GM20000 (cell line): ENCODE measurements at places on chromosomes 2 and 18.

DNA sequence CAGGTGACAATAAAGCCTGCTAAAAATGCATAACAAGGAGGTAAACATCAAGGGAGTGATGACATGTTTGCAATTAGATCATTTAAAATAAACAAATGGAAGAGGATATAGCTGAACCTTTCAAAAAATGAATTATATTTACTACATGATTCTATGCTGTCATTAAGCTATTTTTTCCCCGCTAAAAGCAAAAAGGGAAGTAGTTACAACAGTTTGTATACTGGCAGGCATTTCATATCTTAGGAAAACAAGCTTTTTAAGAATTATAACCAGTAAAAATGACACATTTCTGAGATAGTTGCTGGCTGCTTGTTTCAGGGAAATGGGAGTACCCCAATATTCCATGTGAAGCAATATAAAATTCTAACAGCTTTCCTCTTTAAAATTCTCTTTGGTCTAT lies 89.1 kb upstream of the ITGB6 start:
- no peak for DNase-seq

DNA sequence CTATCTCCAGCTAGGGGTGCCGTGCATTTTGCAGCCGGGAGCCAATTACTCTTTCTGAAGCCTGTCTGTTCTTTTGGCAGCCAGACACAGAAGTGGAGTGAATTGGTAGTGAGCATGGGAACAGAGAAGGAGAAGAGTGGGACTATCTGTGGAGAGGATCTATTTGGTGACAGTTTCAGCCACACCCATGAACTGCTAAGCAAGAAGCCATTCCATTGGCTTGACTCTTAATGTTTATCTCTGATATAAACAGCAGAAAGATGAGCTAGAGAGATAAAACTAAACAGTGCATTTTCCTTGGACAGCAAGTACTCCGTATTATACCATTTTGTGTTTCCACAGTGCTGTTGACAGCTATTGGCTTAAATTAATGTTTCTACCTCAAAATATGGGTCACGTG lies 259.6 kb upstream of the THUMPD2 start:
- DNase-seq, result no peak

GRCh38 chr2:64652231-64653108 lies 1.2 kb downstream of the SERTAD2 start:
- no peak for DNase-seq

DNA sequence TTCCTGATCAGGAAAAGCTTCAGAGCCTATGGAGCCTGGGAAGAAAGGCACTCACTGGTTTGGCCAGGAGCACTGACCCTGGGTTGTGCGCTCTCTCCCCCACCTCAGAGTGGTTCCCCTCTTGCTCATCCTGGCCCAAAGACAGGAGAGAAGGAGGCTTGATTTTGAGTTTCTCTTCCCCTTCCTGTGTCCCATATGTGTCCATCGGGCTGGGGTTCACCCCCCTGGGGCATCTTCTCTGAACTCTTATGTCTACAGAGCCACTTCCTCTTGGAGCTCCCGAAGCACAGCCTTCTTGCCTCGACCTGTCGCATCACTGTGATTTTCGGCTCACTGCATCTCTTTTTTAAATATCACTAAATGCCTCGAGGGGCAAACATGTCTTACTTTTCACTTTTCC lies 692.3 kb downstream of the RNF144A start:
- no peak for DNase-seq

DNA sequence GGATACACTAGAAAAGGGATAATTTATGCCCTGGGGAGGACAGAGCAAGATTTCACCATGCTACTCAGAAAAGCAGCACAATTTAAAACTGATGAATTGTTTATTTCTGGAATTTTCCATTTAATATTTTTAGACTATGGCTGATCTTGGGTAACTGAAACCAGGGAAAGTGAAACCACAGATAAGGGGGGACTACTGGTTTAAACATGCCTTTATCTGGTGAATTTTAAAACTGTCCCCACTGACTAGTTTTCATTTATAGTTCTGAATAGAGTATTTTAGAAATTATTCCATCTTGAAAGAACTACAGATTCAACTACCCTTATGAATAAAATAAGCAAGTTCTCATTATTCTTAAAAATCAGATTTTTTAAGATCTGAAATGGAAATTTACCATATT lies 15.0 kb downstream of the NFU1 start:
- DNase-seq, result no peak

GRCh38 chr2:85954590-85955458 lies 66.0 kb upstream of the ST3GAL5 start:
- no peak for DNase-seq
